H1 (cell line): ENCODE measurements at places on chromosomes 11 and 22.

GRCh38 chr22:48537343-48537680 lies 1290.4 kb downstream of the BRD1 start:
- no peak for DNase-seq

DNA sequence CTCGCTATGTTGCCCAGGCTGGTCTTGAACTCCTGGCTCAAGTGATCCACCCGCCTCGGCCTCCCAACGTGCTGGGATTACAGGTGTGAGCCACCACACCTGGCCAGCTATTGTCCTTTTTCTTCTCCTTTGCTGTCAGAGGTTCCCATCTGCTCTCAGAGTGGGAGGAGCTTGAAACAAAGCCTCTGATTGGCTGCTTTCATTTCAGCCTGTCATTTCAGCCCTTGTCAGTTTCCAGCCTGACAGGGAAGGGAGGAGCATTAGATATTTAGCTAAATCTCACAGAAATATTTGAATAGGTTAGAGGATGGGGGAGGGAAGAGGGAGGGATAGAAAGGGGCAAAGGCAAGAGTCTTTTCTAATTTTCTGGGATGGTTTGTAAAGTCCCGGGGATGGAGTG lies 8.7 kb downstream of the SLC22A6 start:
- DNase-seq: no peak

- no peak for DNase-seq
Observed at GRCh38 chr11:68582416-68583040, 101.8 kb upstream of the GAL start.

- no peak for DNase-seq
Observed at GRCh38 chr11:65275906-65276305, 14.1 kb downstream of the POLA2 start.

DNA sequence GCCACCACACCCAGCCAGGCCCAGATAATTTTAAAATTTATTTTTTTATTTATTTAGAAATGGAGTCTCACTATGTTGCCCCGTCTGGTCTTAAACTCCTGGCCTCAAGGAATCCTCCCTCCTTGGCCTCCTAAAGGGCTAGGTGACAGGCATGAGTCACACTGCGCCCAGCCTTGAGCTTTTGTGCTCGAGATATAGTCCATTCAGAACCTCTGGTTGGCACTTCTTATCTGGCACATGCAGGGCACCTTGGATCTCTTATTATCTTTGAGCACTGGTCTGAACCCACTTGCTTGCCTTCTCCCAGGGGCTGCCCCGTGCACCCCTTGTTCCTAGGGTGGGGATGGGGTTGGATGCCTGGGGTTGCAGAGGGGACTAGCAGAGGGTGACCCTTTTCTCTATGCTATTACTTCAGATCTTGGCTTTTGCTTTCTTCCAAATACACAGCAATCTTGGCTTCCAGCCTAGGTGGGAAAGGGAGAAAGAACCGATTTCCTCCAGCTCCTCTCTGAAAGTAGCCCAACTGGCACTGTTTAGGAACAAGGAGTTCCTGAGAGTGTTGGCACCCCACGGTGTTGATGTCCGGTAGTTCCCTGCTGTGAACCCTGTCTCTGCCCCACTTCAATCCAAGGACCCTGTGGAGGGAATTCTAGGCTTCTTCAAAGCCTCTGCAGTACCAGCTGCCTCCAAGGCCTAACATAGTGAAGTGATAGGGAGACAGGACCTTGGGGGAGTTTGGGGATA lies 1.3 kb upstream of the SLC3A2 start:
- DNase-seq: no peak

DNA sequence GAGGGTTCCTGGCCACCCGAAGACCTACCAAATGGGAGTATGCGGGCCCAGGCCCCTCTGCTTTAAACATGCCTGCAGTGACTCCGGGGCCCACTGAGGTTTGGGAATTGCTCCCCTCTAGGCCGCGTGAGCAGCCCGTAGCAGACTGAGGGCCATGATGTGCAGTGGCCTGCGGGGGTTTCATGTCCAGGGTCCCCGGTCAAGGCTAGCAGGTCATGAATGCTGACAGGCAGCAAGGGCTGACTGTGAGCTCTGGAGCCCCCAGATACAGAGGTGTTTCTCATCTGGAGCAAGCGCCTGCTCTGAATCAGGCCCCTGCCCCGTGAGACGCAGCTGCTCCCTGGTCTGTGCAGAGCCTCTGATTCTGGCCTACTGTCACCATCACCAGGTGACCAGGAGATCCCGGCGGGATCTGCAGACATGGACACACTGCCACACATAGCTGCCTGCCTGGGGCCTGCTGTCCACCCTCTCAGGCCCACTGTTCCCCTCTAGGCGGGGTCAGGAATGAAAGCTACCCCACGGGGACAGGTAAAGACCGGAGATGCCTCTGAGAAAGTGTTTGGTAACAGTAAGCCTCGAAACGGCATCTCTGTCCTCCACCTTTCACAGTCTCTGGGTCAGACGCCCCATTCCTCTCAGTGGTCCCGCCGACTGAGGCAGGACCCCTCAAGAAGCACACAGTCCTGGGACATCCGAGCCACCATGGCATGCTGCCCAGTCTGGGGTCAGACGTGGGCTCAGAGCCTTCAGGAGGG lies 73.3 kb downstream of the PARVB start:
- no peak for DNase-seq

DNA sequence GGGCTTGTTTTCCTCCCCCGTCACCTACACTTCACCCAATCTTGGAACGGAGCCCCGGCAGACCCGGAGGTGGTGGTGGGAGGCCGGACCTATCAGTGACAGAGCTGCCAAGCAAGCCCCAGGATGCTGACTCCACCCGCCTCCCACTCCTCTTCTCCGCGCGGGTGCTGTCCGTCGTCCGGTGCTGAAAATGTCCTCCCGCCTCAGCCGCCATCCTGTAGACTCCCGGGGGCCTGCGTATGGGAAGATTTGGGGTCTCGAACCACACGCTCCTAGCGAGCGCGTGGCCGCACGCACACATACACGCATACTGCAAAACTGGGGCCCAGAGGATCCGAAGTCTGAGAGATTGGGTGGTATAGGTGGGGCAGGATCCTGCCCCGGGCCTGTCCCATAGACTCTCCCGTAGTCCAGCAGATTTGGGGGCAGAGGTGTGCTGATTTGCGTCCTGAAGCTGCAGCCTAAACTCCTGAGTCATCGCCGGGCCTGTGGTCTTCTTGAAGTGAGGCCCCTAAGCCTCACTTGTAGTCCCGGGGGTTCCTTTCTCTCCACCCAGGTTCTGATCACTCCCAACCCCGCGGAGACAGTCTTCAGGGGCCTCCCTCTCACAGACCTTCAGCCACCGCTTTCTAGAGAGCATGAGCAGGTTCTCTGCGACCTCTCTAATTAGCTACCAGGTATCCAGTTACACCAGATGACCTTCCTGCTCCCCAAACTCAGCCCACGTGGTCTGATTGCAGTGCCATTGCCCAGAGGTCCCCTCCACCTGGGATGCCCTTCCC lies 796 bp upstream of the YIF1A start:
- DNase-seq: peak; percentile 93

GRCh38 chr11:68819362-68819761 lies 22.4 kb downstream of the CPT1A start:
- DNase-seq: no peak

DNA sequence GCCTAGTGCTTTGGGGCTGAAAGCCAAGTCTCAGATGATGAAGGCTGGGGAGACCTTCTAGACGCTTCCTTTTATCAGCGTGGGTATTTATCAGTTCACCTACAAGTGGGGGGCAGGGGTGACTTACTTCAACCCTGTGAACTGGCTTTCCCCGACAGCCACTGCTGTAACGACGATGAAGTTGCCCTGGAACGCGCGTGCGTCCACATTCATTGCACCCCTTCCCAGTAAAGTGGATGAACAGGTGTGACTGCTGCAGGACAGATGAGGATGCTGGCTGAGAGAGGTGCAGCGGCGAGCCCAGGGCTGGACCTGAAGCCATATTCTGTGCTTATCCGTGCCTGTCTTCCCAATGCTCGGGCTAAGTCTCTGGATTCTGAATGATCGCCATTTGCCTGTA lies 1122.3 kb downstream of the TBC1D22A start:
- DNase-seq: no peak

DNA sequence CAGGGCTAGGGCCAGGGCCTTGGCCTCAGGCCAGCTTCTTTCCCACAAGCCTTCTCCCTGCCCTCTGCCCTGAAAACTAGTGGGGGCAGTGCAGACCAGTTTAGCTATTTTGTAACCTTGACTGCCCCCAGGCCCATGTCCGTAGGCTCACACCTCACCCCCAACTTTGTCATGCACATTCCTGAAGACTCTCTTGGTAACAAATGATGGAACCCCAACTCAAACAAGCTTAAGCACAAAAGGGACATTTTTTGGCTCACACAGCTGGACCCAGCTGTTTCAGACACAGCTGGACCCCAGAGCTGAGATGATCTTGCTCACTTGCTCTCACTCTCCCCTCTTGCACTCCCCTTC lies 46.6 kb downstream of the KCNQ1OT1 start:
- no peak for DNase-seq

DNA sequence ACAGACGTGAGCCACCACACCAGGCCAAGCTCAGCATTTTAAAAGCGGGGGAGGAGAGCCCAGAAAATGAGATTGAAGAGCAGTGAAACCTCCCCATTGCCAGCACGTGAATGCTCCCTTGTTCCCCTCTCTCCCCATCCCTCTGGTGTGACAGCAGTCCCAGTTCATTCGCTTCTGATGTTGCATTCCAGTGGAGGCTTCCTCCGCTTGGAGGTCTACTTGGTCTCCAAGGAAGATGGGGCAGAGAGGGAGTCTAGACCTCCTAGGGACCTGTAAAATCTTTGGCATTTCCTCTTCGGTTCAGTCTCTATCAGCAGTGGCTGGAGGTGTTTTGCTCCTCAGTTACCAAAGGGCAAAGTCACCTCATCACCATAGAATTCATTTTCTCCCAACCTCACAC lies 30.2 kb upstream of the EP300 start:
- DNase-seq: no peak

DNA sequence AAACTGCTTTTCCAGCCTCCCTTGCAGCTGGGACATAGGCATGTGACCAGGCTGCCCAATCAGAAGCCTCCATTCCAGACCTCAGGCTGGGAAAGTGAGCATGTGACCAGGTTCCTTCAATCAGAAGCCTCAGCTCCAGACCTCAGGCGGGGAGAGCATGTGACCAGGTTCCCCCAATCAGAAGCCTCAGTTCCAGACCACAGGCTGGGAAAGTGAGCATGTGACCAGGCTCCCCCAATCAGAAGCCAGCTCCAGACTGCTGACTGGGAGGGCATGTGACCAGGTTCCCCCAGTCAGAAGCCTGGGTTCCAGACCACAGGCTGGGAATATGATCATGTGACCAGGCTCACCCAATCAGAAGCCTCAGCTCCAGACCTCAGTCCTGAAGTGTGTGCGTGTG lies 11.7 kb upstream of the IL2RB start:
- DNase-seq: no peak

DNA sequence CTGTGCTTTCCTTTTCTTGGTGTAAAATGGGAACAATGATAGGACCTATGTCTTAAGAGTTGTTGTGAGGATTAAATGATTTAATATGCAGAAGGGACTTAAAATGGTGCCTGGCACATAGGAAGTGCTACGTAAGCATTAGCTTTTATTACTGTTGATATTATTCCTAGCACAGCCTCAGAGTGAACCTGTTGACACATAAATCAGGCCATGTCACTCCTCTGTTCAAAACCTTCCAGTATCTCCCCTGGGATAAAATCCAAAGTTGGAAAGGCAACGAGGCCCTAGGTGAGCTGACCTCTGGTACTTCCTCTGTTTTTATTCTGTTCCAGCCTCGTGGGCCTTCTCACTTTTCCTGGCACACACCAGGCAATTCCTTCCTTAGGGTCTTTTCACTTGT lies 108.8 kb upstream of the CADM1 start:
- no peak for DNase-seq

DNA sequence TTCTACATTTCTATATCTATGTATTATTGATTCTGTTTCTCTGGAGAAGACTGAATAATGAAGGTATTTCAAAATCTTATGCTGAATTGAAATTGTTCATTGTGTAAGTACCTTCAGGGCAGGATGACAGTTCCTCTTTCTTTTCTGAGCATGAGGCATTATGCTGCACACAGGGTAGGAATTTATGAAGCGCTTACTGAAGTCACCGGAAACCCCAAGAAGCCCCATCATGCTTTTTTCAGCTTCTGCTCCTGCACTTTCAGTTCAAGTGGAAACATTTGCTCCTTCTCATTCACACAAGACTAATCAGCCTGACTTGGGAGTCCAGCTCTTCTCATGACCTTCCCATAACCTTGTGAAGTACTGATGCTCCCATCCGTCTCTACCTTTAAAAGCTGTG lies 314.7 kb upstream of the SORL1-AS1 start:
- DNase-seq: no peak

GRCh38 chr11:116849486-116849885 lies 12.1 kb upstream of the APOA1 start:
- DNase-seq: no peak

- DNase-seq: no peak
Observed at GRCh38 chr11:119460097-119460496, 37.1 kb upstream of the THY1 start.

DNA sequence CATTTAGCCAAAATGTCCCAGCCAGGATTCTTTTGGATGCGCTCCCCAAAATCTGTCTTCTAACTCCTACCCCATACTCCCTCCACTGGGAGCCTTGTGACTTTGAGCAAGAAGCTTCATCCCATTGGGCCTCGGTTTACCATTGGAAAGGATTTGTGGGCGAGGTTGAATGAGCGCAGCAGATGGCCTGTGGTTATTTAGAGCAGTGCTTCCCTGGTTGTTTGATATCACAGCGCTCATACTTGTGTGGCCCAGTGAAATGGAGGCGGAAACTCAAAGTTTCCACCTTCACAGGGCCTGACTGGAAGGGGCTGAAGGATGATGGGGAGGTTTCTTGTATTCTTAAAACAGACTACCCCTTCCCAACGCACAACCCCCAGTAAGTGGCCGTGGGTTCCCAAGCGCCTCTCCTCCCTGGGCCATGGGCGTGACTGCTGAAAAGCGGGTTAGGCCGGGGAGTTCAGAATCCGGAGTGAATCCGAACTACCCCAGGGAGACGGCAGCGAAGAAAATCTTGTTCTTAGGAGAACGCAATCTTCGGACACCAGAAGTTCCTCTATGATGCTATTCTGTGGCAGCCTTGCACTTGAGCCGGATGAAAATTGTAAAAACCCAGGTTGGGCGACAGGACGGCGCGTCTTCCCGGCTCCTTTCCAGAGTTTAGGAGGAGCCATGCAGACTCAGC lies 1.2 kb upstream of the ATF4 start:
- DNase-seq: no peak

- DNase-seq: no peak
Observed at GRCh38 chr11:14904745-14905103, 12.7 kb upstream of the CYP2R1 start.

- DNase-seq: no peak
Observed at GRCh38 chr22:11605468-11605981, 3922.5 kb upstream of the OR11H1 start.

DNA sequence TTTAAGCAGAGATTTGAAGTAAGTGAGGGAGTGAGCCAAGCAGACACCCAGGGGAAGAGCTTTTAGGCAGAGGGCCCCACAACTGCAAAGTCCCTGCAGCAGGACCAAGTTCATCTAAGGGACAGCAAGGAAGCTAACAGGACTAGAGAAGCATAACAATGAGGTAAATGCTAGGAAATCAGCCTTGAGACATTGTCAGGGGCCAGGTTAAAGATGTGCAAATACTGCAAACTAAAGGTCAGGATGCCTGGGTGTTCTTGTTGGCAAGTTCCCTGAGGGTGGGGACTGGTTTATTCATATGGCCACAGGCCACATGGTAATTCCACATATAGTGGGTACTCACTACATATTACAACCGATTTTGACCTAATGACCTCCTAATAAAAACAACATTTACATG lies 399.2 kb upstream of the NARS2 start:
- no peak for DNase-seq
